Natural killer cell treated with Interleukin-12 subunit alpha and Interleukin-12 subunit beta and Interleukin-15 and Interleukin-18, amount 100 ng/mL, for 72 hours (primary cell): ENCODE measurements at places on chromosomes 16 and 17. TPM values are rescaled to one million over a fixed set of nuclear protein-coding genes. Genes with fewer than 3 reads are reported as not detected.

CMTM2 gene
- 0.45 TPM for total RNA-seq

MGAT5B gene
- 0.59 TPM for total RNA-seq

KRTAP1-5 gene
- not detected for total RNA-seq

HSPB9 gene
- total RNA-seq: not detected

TIMP2 gene
- total RNA-seq: 0.43 TPM

DLX3 gene
- not detected for total RNA-seq

CA4 gene
- total RNA-seq: not detected

LDHD gene
- total RNA-seq: 1.1 TPM

CMTM4 gene
- total RNA-seq: 1.2 TPM

GJC1 gene
- 1.4 TPM for total RNA-seq

TMC7 gene
- total RNA-seq: not detected

GDPD1 gene
- 1.7 TPM for total RNA-seq

KRTAP2-3 gene
- total RNA-seq: not detected

DNA sequence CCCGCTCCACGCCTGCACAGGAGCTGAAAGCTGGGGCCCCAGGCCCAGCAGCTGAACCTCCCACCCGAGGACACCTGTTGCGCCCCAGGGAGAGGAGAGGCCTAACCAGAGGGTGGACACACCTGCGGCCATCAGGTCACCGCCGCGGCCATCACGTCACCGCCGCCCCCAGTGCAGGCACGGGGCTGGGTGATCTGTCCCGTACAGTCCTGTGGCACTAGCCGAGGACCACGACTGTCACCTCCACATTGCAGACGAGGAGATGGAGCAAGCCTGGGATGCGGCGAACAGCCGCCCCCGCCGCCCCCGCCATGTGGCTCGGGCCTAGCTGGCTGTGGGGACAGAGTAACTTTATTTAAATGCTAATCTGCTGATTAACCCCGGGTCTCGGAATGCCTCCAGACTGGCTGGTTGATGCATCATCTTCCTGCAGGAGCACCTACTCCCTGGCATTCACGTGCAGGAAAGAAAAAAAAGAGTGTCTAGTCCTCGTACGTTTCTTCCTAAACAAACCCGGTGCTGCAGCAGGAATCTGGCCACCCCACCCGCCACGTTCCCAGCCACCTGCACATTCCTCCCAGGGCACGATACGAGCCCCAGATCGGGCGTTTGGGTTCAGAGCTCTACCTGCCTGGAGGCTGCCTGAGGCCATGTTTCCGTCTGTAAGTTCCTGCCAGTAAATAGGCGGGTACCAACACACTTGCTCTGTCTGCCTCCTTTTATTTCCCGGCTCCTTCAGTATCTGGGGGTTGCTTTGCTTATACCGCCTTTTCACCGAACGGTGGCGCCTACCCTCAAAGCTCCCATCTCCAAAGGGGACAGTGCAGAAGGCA lies 29.9 kb downstream of the PIEZO1 start:
- no peaks in the 10 kb centered on the region for H3K36me3 ChIP-seq
- H3K27ac ChIP-seq: no peak overlapping the region
- H3K4me3 ChIP-seq: no peak overlapping the region
- no peak for DNase-seq
- peaks cover 11% of the 10 kb centered on the region for H3K4me1 ChIP-seq

DNA sequence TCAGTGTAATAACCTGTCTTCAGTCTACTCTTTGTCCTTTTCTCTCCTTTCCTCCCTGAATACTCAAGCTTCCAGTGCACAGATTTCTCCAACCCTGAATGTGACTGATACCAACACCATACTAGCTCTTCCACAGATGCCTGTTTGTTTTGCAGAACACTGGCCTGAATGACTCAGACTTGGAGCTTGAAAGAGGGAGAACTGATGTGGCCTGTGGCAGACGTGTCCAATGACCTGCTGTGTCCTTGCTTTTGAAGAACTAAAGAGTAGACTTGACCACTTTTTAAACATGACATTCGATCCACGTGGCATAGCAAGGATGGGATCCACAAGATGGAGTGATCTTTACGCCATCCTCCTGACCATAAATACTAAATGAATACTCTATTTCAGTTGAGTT lies 361.0 kb downstream of the WWOX start:
- no peaks in the 10 kb centered on the region for H3K27me3 ChIP-seq
- no peaks in the 10 kb centered on the region for H3K4me1 ChIP-seq
- H3K4me3 ChIP-seq: no peak overlapping the region
- no peak overlapping the region for H3K27ac ChIP-seq
- H3K36me3 ChIP-seq: no peaks in the 10 kb centered on the region

GRCh38 chr17:31916491-31917064 lies 15.1 kb upstream of the UTP6 start:
- H3K27me3 ChIP-seq: peaks cover 27% of the 10 kb centered on the region
- no peak overlapping the region for H3K4me3 ChIP-seq
- no peak for DNase-seq
- H3K36me3 ChIP-seq: no peaks in the 10 kb centered on the region

DNA sequence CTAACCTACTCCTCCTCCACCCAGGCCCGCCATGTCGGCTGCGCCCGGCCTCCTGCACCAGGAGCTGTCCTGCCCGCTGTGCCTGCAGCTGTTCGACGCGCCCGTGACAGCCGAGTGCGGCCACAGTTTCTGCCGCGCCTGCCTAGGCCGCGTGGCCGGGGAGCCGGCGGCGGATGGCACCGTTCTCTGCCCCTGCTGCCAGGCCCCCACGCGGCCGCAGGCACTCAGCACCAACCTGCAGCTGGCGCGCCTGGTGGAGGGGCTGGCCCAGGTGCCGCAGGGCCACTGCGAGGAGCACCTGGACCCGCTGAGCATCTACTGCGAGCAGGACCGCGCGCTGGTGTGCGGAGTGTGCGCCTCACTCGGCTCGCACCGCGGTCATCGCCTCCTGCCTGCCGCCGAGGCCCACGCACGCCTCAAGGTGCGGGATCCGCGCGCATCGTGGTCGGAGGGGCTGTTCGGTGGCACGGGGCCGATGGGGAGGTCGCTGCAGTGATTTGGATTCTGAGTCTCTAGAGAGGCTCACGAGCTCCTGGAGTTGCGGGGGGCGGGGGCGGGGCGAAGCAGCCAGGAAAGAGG lies 878 bp downstream of the TRIM72 start:
- DNase-seq: no peak
- H3K27me3 ChIP-seq: peaks cover 21% of the 10 kb centered on the region
- H3K27ac ChIP-seq: no peak overlapping the region
- H3K4me3 ChIP-seq: peak overlapping the region; percentile 81
- H3K36me3 ChIP-seq: no peaks in the 10 kb centered on the region
- peaks cover 18% of the 10 kb centered on the region for H3K4me1 ChIP-seq

GRCh38 chr16:22357635-22357971 lies 16.8 kb downstream of the CDR2 start:
- H3K4me3 ChIP-seq: peak overlapping the region; percentile 54
- H3K27me3 ChIP-seq: no peaks in the 10 kb centered on the region
- DNase-seq: no peak

DNA sequence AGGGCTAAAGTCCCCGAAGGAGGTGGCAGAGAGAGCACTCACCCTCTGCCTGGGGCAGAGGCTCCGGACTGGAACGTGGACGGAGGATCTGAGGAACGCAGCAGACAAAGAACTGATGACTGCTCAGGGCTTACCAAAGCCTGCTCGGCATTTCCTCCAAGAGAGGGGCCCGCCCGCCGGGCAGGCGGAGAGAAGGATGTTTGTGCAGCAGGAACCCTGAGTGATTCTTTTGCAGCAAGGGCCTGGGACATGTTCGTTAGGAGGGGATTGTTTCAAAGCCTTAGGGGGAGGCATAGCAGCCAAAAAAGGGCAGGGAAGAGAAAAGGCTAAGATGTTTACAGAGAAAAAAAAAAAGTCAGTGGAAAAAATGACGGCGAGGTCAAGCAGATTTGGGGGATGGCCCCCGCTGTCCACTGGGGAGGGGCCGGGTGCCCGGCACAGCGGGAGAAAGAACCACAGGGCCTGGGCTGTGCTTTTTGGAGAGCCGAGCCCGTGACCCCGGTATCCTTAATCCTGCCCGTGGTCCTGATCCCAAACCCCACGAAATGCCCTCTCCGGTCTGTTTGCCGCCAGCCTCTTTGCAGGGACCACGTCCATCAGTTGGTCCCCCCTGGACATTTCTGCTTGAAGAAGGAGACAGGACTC lies 129.3 kb downstream of the NTN1 start:
- H3K36me3 ChIP-seq: no peaks in the 10 kb centered on the region
- no peak overlapping the region for H3K27ac ChIP-seq
- H3K4me3 ChIP-seq: no peak overlapping the region
- DNase-seq: no peak

DNA sequence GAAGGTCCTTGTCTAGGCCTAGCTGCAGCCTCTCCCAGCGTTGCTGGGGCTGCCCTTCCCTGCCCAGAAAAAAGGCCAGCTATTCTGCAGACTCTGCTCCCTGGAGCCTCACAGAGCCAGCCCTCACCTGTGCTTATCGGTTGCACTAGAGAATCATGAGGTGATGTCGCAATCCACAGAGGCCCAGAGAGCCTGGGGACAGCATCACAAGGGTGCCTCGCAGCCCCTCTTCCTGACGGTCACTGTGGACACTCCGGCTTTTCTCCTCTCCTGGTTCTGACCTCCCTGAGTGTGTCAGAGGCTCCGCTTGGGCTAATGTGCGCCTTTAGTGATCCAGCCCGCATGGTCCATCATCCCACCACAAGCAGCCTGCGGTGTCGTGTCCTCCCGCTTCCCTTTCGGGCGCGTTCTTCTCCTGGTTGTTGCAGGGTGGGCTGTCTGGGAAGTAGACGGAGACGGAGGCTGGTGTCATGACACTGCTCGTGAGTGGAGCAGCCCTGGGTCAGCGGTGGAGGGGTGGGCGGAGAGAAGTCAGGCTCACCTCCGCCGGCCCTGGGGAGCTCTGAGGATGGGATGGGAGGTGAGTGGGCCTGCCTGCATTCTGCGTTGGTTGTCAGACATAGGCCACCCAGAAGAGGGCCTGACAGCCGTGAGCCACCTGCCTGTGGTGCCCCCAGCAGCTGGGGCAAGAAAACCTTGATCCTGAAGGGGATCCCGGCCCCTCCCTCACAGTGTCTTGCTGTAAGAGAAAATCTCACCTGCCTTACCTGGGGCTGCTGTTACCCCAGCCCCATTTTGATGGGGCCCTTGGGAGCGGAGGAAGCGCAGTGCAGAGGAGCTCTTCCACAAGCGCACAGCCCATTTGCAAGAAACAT lies 165.9 kb upstream of the CHMP6 start:
- H3K27ac ChIP-seq: no peak overlapping the region
- DNase-seq: peak; percentile 59
- peaks cover 6% of the 10 kb centered on the region for H3K36me3 ChIP-seq
- H3K27me3 ChIP-seq: no peaks in the 10 kb centered on the region
- H3K4me1 ChIP-seq: peaks cover 27% of the 10 kb centered on the region
- no peak overlapping the region for H3K4me3 ChIP-seq

DNA sequence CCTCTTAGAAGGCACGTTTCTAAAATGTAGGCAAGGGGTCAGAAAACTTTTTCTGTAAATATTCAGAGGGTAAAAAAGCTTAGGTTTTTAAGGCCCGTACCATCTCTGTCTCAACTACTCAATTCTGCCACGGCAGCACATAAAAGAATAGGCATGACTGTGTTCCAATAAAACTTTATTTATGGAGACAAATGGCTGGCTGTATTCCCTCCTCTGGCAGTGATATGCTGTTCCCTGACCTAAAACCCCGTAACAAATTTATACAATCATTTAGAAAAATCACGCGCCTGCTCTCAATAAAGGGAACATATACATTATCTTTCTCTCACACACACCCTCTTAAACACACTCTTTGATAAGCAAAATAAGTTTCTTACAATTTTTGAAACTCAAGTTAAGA lies 138.7 kb downstream of the ZFHX3 start:
- H3K27ac ChIP-seq: no peak overlapping the region
- H3K4me3 ChIP-seq: no peak overlapping the region
- no peaks in the 10 kb centered on the region for H3K36me3 ChIP-seq
- H3K27me3 ChIP-seq: no peaks in the 10 kb centered on the region
- no peak for DNase-seq

DNA sequence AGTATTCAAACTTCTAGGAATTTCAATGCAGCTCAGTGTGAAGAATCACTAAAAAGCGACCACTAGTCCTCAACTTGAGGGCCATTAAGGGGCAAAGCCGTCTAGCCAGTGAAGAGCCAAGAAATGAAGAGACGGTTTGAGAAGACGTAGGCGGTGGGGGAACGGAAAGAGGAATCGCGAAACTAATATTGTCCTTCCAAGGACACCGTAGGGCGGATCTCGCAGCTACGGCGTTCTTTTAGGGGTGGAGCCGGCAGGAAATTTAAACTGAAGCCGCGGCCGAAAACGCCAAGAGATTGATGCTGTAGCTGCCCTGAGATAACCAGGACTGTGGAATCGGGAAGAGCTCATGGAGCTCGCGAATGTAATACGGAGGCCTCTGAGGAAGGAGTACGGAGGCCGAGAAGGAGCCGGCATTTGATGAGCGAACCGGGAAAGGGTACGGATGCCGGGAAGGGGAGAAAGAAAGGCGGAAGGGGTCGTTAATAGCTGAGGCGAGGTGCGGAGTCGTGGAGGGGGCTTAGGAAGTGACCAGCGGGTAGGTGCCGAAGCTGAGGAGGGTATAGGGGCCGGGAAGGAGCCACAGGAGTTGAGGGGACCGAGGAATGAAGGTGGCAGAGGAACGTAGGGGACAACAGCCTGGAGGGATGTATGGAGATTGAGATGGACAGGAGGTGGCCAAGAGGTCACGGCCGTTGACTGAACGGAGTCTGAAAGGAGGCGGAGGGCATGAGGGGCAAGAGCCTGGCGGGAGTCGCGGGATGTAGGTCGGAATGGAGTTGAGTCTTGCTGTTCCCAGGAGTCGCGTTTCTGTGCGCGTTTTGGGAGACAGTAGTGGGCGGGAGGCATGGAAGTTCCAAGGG lies at the start of gene DBF4B:
DBF4B (plus strand) TSS at position 265 of the 863 bp plus-strand sequence; CDS start at position 421, 156 bp downstream.
- H3K27ac ChIP-seq: no peak within 1 kb of the TSS
- H3K36me3 ChIP-seq: no peaks in the 10 kb centered on the region
- H3K4me1 ChIP-seq: no peaks in the 10 kb centered on the region

DNA sequence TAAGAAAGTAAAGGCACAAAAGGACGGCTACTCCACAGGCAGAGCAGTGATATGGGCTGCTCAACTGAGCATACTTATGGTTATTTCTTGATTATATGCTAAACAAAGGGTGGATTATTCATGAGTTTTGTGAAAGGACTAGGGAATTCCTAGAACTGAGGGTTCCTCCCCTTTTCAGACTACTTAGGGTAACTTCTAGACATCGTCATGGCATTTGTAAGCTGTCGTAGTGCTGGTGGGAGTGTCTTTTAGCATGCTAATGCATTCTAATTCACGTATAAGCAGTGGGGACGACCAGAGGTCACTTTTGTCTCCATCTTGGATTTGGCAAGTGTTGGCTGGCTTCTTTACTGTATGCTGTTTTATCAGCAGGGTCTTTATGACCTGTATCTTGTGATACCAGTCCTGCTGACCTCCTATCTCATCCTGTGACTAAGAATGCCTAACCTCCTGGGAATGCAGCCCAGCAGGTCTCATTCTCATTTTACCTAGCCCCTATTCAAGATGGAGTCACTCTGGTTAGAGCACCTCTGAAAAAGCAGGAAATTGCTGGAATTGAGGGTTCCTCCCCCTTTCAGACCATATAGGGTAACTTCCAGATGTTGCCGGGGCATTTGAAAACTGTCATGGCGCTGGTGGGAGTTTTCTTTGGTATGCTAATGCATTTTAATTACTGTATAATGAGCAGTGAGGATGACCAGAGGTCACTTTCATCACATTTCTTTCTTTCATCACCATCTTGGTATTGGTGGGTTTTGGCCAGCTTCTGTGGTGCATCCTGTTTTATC lies 388.5 kb downstream of the XYLT1 start:
- no peak overlapping the region for H3K4me3 ChIP-seq
- no peaks in the 10 kb centered on the region for H3K4me1 ChIP-seq
- no peaks in the 10 kb centered on the region for H3K36me3 ChIP-seq
- H3K27me3 ChIP-seq: no peaks in the 10 kb centered on the region
- no peak overlapping the region for H3K27ac ChIP-seq

- H3K36me3 ChIP-seq: no peaks in the 10 kb centered on the region
- peak overlapping the region; percentile 99 for H3K27ac ChIP-seq
- H3K27me3 ChIP-seq: no peaks in the 10 kb centered on the region
- H3K4me3 ChIP-seq: peak overlapping the region; percentile 99
- H3K4me1 ChIP-seq: peaks cover 55% of the 10 kb centered on the region
- peak; percentile 72 for DNase-seq
These were observed 503 bp downstream of the C16orf54 start for GRCh38 chr16:29745121-29745852.
